Head of caudate nucleus (tissue), 42 donors: ENCODE measurements at places on chromosomes 12 and 14.
A peak's percentile ranks its signal among the peaks of the same experiment; 100 is the strongest.

- no peak for DNase-seq
Measured at GRCh38 chr12:15201056-15201455, 20.2 kb downstream of the RERG start.

DNA sequence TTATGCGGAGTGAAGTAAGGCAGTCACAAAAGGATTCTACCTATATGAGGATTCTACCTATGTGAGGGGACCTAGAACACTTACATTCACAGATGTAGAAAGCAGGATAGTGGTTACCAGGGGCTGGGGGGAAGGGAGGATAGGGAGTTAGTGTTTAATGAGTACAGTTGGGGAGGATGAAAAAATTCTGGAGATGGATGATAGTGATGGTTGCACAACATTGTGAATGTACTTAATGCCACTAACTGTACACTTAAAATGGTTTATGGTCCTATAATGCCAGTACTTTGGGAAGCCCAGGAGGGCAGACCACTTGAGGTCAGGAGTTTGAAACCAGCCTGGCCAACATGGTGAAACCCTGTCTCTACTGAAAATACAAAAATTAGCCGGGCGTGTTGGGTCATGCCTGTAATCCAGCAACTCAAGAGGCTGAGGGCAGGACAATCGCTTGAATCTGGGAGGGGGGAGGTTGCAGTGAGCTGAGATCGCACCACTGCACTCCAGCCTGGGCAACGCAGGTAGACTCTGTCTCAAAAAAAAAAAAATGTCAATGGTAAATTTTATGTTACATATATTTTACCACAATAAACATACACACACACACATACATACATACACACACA, 25.4 kb downstream of the SVOP start:
- no peak for DNase-seq

DNA sequence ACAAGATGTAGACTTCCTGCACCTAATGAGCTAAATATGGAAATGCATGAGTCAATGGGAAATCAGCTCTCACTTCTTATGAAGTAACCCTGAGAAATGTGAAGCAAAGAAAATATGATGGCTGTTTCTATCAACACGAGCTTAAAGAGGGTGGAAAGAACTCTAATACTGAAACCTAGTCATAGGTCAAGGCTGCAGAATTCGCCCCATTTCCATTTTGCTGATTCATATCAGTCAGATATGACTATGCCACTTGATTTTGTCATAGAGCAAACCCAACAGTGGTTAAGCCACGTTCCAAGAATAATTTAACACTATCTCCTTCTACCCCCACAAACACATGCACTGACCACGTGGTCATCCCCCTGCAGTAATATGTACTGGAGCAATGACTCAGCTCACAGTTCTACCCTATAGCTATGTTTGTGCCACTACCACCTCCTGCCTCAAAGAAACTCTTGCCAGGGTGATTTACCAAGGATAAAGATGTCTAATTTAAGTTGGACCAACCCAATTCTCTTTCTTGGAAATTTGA, 157.5 kb downstream of the TMTC3 start:
- no peak for DNase-seq

DNA sequence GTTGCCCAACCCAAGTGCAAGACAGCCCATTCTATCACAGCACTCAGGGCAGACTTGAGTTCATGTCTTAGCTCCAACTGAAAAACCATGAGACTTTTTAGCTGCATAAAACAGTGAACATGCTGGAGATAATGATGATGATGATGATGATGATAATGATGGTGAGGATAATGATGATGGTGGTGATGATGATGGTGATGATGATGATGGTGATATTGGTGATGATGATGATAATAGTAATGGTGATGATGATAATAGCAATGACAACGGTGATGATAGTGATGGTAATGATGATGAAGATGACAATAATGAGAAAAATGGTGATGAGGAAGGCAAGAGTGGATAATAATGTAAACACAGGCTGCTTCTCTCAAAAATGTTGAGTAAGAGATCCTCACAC, 576.2 kb downstream of the BCL11B start:
- DNase-seq: no peak

DNA sequence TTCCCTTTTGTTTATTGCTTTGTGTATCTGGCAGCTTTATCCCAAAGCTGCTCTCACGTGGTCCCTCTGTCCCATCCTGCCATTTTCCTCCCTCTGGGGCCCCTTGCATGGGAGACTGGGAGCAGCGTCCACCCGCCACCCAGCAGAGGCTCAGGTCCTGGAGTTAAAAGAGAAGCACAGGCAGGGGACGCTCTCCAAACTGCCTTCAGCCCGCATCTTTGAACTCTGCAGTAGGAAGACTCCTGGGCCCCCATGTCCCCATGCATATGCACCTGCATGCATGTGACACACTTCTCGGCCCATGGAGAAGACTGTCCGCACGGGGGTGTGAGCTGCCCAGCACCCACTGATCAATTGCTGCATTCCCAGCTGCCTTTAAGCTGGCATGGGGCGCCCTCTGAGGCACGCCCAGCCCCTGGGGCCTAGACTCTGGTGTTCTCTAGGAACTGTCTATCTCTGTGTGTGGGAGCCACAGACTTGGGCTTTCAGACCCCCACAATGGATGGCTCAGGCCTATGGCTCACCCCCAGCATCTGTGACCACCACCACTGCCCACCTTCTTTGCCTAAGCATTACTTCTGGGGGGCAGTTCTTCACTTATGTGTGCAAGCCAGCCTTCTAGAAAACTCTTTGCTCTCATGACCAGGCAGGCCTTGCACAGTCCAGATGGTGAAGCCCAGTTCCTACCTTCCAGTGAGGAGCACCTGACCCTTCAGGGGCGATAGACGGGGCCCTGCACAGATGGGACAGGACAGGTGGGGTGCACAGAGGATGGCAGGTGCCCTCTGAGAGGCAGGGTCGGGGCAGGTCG, 96.1 kb upstream of the DIO3 start:
- no peak for DNase-seq

DNA sequence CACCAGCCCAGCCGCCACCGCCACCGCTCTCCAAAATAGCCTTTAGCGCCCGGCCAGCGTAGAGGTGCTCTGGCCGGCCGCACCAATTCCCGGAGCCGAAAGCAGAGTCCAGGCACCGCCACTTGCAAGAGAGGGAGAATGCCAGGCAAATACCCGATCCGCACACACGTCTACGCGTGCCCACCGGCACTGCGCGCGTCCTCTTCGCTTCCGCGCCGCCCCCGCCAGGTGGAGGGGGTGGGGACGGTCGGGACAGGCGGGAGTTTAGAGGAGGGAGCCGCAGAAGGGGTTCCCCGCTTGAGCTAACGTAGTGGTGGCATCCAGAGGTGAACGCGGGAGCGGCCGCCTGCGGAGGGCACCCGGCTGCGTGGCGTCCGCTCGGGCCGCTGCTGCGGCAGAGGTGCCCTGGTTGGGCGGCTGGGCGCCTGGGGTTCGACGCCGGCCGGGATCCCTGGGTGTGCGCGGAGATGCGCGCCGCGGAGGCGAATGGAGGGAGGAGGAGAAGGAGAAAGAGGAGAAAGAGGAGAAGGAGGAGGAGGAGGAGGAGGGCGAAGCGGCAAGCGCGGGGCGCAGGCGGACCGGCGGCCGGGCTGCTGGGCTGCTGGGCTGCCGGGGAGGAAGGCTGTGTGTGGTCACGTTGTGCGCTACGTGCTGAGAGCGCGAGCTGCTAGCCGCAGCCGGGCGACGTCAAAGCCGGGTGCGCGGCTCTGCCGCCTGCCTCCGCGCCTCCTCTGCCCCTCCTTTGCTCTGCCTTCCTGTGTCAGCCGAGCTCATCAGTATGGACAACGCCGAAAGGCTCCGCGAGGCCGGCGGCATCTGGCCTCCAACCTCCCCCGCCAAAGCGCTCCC, at the start of gene MDGA2:
TSS of gene MDGA2 (minus strand) at position 140 of the 849 bp plus-strand sequence.
- DNase-seq: peak; percentile 72

GRCh38 chr12:49325606-49326005, 2.6 kb downstream of the TROAP start:
- DNase-seq: no peak

DNA sequence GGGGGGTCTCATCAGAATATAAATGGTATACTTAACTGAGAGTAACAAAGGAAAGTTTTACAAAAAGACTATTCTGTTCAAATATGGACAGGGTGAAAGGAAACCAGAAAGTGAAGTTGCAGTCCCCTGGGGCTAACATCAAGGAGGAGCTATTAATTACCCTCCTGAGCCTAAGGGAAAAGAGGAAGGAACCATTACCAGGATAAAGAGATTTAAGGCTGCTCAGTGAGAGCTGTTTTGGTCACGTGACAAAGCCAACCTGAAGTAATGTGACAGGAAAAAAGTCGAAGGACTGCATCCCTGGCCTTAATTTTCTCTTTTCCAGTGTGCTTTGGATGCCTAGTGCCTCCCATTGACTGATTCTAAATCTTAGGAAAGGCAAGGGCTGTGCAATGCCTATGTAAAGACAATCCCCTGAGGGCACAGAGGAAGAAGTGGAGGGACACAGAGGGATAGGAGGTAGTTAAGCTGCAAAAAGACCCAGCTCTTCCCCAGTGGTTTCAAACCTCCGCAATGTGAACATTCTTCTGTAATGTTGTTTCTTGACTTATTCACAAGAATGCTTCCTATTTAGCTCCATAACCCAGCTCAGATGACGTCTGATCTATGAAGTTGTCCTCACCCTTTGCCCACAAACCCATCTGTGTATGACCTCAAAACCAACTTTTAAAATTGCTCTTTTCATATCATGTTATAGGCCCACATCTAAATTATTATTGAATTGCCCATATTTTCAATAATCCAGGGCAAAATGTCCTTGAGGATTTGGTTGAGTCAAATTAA, 187.7 kb upstream of the DCN start:
- DNase-seq: no peak

GRCh38 chr14:80017795-80018194, 193.5 kb downstream of the DIO2 start:
- DNase-seq: no peak

DNA sequence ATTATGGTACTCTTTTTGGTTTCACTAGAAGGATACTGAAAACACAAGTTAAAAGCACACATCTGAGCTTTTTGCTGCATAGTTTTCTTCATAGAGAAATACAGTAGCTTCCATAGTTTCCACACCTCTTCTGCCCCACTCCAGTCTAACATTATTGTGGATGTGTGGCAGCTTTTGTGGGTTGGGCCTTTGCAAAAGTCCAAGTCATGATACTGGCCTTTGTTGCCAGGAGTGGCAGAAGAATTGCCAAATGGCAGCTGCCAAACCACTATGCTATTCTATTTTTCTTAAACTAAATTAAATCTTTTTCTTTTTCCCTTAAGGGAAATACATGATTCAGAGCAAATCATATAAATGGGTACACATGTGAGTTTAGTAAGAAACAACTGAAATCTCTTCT, 114.8 kb downstream of the PLEKHA5 start:
- no peak for DNase-seq

DNA sequence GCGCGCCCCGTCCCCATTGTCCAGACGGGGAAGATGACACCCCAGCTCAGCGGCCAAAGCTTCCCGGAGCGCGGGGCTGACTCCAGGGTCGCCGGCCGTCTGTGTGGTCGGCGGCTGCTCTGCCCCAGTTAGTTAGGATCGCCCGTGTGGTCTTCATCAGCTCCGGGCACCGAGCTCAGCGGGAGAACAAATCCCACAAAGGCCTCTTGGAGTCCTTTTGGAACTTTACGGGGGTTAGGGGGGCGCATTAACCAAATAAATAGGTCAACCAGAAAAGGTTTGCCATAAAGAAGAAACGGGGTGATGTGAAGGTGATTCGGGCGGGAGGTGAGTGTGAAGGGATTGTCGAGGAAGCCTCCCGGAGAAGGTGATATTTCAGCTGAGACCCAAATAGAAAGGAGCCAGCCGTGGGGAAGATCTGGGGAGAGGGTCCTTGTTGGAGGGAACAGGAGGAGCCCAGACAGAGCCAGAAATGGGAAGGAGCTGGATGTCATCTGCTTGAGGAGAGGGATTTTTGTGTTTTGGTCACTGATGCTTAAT, 697 bp downstream of the ATP6V0A2 start:
- no peak for DNase-seq

GRCh38 chr12:5173511-5174011, 129.9 kb downstream of the KCNA5 start:
- DNase-seq: no peak

- no peak for DNase-seq
Measured at GRCh38 chr12:2170376-2170775, 117.6 kb downstream of the CACNA1C start.

GRCh38 chr12:13326076-13326475, 129.6 kb downstream of the EMP1 start:
- no peak for DNase-seq

- no peak for DNase-seq
Measured at GRCh38 chr12:57008178-57008577, 1.8 kb upstream of the ZBTB39 start.
